ENCODE measurements at places on chromosomes 2 and 18.

GRCh38 chr18:911025-911424 lies 6.4 kb downstream of the ADCYAP1 start:
- no peak for DNase-seq

GRCh38 chr2:202831242-202832220 lies 40.0 kb downstream of the ICA1L start:
- peak; percentile 52 for DNase-seq

DNA sequence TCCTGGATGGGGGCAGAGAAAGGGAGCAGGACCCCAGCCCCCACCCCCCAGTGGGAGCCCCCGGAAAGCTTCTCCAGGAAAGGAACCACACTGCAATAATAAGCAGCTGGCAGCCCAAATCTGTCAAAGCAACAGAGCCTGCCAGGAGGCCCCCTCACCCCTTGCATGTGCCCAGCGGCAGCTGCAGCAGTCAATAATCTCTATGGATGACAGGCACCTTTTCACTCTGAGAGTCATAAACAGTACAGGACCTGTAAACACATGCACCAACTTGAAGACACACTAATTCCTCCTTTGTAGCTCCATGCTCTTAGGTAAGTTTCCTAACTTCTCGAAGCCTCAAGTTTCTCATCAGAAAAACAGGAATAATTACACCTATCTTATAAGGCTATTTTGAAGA lies 26.2 kb upstream of the KDM3A start:
- no peak for DNase-seq

DNA sequence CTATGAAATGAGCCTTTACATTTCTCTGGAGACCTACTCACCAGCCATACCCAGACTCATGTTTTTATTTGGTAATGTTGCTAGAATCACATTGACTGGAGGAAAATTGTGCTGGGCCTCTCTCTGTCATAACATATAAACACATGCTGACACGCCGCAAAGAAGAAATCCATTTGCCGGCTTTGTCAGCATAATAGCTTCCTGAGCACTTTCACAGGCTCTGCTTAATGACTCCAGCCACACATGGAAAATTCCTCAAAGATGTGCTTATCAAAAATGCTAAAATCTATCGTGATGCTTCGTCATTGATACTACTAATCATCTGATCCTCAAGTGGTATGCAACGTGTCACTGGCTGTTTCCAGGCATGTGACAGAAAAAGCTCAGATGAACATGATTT lies 63.1 kb downstream of the RND3 start:
- no peak for DNase-seq

GRCh38 chr2:238869293-238870124 lies 21.6 kb downstream of the TWIST2 start:
- peak; percentile 76 for DNase-seq

DNA sequence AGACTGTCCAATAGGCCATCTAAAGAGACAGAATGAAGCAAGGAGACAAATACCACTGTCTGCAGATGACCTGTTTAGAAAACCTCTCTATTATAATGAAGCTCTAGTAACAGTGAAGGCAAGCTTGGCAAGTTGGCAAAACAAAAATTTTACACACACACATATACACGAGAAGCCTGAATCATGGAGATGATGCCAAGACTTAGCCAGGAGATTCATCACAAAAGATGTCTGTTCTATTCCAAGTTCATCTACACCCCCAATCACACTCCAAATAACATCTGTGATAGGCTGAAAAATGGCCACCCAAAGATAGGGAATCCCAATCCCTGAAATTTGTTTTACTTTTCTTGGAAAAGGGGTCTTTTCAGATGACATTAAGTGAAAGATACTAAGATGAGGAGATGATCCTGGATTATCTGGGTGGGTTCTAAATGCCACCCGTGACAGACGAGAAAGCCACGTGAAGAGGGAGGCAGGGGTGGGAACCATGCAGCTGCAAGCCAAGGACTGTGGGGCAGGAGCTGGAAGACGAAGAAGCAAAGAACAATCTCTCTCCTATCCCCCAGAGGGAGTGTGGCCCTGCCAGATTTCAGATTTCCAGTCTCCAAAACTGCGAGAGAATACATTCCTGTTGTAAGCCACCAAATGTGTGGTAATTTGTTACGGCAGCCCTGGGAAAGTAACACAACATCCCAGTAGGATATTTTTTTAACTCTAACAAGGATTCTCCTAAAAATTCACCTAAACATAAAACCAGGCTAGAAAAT lies 20.0 kb downstream of the HDLBP start:
- DNase-seq = no peak

Measured in A549 (cell line).